ENCODE measurements at places on chromosomes 5 and 9.

DNA sequence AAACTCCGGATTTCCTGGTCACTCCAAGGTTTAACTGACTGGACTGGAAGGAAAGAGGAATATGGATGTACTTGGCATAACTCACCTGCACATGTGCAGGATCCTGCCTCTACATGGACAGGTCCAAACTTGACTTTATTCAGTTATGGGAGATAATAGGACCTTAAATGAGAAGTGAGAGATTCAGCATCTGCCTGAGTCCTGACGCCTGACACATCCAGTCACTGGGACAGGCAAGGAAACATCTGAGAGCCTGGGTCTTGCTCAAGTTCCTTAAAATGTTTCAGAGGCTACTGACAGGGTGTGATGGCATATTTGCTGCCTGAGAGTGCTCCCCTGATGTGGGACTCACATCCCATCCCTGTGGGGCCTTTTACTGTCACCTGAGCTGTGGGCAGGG lies 34.9 kb downstream of the ZNF354A start:
- no peak for DNase-seq

- no peak for DNase-seq
Observed at GRCh38 chr5:176874198-176874780, 24.9 kb downstream of the HK3 start.

- no peak for DNase-seq
Observed at GRCh38 chr5:39113354-39113953, 39.3 kb upstream of the RICTOR start.

DNA sequence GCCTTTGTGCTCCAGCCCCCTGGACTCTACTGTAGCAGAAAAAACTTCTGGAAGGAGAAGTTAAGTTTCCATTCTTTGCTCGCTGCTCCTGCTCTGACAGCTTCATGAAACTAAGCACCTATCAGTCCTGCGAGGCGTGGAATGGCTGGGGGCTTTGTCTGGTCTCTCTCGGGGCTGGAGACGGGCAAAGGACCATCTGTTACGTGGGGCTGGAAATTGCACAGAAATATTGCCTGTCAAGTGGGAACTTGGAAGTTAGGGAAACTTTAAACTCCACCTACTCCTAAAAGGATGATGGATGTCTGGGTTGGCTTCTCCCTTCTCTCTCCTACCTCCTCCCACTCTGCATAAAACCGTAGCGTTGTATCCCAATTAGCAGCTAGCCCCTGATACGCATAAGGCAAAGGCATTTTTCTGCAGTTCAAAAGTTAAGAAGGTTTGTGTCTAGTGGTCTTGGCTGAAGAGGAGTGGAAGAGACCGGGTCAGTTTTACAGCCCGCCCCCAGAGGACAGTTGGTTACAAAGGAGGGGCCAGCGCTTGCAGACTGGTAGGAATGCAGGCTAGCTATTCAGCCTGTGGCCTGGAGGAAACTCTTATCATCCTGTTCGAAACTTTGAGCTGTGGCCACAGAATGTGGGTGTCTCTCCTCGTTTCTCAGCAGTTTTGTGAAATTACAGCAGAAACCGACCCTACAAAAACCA lies 1.3 kb downstream of the FBXL7 start:
- peak; percentile 83 for DNase-seq

DNA sequence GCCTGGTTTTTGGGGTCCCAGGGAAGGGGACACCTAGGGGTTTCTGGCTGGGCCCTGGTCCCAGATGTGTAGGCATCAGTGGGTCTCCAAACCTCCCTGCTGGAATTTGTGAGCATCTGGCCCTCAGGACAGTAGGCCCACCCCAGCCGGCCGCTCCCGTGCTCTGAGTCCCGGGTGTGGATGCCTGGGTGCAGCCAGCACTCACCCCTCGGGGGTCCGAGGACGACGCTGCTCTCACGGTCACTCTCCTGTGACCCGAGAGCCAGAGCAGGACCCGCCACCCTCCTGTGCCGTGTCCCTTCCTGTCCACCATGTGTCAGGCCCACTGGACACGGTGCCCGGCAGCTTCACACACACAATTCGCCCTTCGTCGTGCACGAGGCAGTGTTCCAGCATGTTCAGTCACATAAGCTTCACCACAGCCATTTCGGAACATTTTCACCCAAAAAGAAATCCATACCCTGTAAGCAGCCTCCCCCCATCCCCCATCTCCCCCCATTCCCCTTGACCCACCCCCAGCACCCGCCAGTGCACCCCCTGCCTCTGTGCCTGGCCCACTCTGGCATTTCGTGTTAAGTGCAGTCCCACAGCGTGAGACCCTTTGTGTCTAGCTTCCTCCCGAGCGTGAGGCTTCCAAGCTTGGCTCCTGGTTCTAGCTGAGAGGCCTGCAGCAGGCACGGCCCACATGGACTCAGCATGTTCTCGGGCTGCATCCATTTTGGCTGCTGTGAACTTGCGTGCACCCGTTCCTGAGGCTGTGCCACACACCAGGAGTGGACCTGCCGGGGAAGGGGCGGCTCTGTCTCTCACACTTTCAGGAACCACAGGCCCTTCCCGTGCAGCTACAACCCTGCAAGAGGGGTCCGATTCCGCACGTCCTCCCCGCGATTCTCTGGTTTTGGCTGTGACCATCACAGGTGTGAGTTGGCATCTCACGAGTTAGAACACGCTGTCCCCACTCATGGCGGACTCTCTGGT lies 40.5 kb downstream of the NKD2 start:
- no peak for DNase-seq

Measured in fibroblast of upper back skin (primary cell).